ENCODE measurements at places on chromosomes 6 and 20. TPM values are rescaled to one million over a fixed set of nuclear protein-coding genes. Genes with fewer than 3 reads are reported as not detected.

DNA sequence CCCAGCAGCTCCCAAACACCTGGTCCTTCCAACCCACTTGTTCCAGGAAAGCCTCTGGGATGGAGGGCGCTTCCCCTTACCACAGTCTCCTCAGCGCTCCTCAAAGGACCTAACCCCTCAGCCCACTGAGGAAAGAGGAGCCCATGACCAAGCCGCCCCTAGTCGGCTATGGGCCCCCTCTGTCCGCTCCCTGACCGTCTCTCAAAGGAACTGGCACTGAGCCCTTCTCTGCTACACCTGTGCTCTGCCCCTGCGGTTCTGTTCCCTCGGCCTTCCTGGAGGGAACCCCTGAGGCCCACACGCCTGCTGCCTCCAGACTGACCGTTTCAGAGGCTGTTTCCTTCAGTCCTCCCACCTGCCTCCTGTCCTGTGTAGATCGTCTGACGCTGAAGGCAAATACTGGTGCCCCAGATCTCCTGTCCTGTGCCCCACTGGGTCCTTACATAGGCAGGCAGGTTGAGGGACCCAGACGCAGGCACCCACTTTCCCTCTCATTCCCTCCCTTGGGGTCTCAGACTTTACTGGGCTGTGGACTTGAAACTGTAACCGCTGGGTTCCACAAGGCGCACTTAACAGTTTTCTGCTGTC is 1.9 kb upstream of the SLC4A11 start:
- DNase-seq: no peak

DNA sequence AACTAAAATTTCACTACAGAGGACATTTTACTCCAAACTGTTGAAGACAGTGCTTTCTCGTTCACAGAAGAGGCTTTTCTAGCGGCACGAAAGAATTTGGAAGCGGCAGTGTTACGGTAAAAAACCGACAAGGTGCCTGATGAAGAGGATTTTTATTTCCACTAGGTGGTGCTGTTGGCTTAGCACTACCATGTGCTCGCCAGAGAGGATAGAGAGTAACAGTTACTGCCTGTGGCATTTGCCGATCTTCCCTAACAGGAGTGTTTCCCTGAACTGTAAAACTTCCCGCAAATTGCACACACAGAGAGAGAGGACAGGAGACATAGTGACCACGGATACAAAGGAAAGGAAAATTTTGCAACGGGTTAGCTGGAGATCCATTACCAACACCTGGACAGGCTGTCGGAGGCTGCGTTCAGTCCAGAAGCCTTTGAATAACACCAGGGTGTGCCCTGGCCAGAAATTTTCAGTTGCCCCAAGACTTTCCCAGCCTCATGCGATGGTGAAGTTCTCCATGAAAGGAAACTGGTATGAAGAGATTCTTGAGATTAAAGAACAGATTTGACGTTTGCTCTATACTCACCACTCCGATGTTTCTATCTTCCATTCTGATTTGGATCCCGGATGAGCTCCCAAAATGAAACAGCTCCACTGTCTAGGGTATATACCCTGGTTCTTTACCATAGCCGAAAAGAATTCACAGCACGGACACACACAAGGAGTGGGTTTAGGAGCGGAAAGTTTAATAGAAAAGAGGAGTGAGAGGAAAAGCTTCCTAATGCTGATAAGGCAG is 48.1 kb downstream of the HLA-DPB1 start:
- no peak for DNase-seq

The ATP9A gene
- total RNA-seq: 11.8 TPM

The AHI1 gene
- total RNA-seq: 6.2 TPM

DNA sequence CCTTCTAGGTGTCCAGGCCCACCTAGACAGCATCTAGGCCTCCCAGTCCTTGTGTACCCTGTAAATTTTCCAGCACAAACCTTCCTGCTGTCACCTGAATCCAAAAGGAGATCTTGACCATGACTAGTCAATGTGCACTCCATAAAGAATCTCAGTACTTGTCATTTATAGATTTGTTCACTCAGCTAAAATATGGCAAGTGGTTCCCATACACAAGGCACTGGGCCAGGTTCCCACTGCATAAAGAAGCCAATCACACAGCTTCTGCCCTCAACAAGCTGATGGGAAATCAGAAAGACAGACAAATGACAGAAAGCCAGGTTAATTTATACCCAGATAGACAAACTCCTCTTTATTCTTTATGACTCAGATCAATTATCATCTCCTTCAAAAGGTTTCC is 526.8 kb downstream of the CD83 start:
- no peak for DNase-seq

GRCh38 chr20:2246069-2246491 is 49.7 kb upstream of the TGM3 start:
- DNase-seq: no peak

GRCh38 chr20:12966468-12967085 is 42.2 kb upstream of the SPTLC3 start:
- no peak for DNase-seq

The HEBP2 gene
- 81.5 TPM for total RNA-seq

DNA sequence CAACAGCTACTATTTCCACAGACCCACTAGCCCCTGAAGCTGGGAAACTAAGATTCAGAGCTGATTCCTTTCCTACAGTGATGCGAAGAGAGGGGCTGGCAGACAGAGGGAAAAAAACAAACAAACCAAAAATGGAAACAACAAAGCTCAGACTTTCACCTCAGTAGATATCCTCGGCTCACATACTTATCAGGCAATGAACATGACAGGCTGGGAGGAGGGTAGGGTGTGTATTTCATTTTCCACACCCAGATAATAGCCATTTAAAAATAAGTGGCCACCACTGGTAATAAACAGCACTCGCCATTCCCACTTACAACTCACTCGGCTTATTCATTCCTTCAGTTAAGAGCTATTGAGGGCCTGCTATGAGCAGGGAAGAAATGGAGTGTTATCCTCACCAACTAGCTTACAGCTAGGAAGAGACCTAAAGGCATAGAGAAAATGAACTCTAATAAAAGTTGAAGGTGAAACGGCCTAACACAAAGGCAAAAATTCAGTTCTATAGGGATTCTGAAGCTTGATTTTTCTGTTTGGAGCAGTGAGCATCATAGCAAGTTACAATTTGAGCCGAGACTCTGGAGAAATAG is 32.0 kb upstream of the SPTLC3 start:
- DNase-seq: no peak

- DNase-seq: no peak
These were observed 24.0 kb downstream of the GHRH start for GRCh38 chr20:37237656-37238055.

DNA sequence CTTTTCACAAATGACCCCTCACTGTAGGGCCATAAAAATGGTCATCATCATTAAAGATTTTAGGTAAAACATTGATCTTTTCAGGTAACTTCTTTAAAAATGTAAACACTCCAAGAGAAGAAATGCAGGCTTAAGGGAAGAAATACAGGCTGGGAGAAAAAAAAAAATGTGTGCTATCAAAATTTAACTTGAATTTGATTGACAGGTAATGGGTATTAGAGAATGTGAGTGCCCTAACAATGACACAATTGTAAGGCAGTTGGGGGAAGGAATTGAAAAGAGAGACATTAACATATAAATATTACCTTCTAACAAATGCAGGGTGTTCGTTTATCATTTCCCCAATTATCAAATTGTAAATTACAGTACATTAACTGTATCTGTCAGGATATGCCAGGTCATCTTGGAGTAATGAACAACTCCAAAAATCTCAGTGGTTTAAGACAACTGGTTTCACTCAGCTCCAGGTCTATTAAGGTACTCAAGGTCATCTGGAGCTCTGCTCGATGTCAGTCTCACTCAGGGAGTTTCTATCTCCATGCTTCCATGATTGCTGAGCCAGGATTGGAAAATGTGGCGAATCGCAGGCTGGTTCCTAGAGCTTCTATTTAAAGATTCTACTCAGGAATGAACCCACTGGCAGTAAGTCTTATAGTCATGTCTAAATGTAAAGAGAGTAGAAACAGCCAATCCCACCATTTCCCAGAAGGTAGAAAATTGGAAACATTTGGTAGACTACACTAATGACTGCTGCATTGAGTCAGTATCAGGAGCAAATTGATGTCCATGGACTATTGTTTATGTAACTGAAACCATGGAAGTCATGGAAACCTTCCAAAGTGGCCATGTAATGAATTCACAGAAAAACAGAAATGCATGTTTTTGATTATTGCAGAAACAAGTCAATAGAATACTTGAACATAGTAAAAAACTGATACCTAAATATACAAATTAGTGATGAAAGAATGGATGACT is 55.6 kb downstream of the FRK start:
- DNase-seq: no peak
